Stimulated activated CD4-positive, alpha-beta T cell treated with anti-CD3 and anti-CD28 coated beads, Interleukin-15, amount 100 ng/mL, for 1 hour (primary cell): ENCODE measurements at places on chromosomes 11 and 22.

- DNase-seq = no peak
Observed at GRCh38 chr11:35304386-35304775, 115.0 kb downstream of the SLC1A2 start.

DNA sequence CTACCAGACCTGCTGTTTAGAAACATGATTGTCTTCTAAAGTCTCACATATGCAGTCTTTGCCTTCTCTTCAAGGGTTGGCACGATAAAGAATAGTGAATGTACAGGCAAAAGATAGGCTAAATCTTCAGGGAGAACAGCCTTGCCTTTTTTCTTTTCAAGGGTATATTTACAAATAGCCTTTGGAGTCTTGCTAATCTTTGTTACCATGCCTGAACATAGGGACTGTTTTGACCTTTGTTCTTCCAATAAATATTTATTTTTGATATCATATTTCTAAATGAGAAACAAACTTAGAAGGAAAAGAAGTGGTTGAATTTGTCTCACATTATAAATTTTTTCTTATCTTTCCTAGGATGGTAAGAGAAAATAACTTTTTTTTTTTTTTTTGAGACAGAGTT lies 12.7 kb downstream of the CSTPP1 start:
- DNase-seq = no peak

DNA sequence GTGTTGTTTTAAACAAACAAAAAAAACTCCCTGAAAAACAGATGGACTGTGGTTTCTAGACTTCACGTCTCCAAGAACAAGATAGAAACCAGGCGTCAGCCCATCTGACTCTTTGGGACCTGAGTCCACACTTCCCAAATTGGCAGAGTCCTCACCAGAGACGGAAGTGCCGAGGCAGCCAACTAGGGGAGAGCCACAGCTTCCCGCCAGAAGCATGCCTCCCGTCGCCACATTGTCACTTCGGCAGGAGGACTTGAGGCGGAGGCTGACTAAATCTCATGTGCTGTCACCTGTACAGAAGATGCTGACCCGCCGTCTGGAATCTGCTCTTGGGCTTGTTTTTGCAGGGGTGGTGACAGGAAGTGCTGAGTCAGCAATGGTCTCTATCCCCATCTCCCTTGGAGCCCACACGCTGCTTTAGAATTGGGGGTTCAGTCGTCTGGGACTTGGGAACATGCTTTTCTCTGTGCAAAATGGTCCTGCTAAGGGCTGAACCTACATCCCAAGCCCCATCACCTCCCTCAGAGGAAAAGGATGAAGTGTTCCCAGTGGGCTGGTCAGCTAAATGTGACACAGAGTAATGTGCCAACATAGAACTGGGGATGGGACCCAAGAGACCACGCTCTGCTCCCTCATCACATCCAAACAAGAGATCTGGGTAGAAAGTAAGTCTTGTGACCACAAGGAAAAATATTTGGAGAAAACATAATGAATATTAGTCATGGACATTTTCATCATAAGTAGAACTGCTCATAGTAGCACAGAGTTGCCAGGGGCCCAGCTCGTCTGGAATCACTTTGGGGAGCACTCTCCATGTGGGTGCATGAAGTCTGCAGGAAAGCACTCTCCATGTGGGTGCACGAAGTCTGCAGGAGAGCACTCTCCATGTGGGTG lies 152.9 kb downstream of the SNX19 start:
- DNase-seq = no peak

DNA sequence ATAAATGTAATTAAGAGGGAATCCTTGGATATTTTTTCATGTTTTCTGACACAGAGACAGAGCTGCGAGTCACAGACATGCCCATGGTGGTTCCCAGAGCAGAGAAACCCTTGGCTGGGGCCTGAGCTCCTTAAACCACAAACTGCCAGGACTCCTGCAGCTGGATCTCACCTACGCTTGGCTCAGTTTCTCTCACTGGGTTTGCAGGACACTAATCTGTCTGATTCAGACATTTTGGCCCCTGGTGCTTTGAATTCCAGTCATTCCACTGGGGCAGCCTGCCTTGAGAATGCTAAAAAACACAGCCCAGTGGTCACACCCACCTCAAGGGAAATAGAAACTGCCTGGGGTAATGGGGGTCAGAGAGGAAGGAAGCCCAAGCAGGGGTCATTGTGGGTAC lies 122.6 kb downstream of the CCDC81 start:
- DNase-seq = no peak

DNA sequence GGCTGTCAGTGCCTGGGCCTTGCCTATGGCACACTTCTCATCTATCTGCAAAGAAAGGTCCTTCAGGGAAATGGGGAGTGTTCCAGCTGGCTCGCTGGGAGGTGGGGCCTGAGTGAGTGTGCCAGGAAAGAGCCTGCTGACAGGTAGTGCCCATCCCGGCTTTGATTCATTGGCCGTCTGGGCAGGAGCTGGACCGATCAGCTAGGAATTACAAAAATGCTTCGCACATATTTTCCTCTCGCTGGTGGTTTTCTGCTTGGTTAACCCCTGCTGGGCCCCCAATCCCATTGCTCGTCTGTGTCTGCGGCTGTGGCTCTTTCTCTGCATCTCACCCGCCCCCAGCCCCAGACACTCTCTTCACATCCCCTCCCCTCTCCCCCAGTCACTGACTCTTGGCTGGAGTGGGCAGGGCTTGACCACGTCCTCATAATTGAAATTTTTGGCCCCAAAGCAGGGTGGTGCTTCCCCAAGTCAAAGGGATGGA lies 10.8 kb downstream of the LIF start:
- no peak for DNase-seq

- no peak for DNase-seq
Observed at GRCh38 chr22:45969414-45969799, 7.6 kb downstream of the WNT7B start.

GRCh38 chr11:14029971-14030920 lies 67.7 kb downstream of the SPON1 start:
- no peak for DNase-seq

GRCh38 chr11:28104984-28105383 lies 3.0 kb downstream of the KIF18A start:
- DNase-seq = no peak

DNA sequence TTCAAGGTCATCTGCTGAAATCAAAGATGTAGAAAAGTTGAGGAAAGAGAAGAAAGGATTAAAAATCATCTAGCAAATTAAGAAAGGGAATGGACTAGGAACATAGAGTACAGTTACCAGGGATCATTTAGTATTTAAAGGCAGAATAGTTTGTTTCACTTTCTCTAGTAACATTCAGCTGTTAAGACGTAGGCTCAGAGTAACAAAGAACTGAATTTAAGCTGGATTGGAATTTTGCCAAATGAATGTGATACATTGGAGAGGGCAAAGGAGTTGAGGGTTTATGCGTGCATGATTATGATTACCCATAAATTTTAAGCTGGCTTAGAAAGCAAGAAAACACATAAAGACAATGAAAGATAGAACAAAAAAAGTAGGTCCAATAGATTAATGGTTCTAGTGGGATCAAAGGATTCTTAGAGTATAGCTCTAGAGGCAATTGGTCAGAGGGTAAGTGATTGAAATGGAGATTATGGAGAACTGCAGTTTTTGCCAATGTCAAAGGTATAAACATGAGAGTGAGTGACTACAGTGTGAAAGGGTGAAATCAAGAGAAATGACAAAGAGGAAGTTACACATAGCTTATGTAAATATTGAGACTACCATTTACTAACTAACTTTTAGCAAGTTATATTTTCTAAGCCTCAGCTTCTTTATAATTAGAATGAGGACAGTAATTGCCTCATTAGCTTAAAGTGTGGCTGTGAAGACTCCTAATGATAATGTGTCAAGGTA lies 190.0 kb downstream of the GRIA4 start:
- no peak for DNase-seq

DNA sequence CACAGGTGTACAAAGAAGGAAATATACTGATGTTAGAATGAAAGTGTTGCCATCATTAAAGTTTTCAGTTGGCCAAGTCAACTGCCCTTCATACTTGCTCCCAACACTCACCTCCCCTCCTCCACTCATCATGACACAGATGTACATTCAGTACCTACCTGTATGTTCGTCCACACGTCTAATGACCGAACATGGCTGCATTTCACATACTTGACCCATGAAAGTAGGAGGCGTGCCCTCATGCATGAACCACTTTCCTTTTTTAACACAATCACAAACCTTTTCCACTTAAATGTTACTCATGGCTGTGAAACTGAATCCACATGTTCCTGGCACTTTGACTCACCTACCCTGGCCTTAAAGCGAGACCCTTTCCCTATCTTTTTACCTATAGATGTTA lies 3.2 kb upstream of the BUD13 start:
- DNase-seq = no peak

DNA sequence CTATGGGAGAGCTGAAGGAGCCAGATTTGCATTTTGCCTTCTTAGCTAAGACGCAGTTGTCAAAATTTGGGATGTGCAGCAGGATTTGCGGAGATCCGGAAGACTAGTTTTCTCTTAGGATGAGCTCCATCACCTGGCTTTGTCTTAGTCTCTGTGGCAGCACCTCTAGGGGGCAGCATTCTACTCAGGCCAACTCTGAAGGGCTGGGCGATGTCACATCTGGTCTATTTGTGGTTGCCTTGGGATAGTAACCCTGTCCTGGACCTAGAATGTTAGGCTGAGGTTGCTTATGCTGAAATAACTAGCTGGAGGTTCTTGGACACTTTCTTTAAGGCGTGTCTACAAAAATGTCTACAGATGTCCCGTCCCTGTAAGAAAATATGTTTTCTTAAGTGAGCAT lies 116.2 kb downstream of the FAT3 start:
- no peak for DNase-seq

- DNase-seq = no peak
Observed at GRCh38 chr22:20194681-20195593, 44.1 kb upstream of the CCDC188 start.

- no peak for DNase-seq
Observed at GRCh38 chr11:80163441-80163840, 722.6 kb upstream of the TENM4 start.

GRCh38 chr11:120815319-120816100 lies 208.4 kb upstream of the TBCEL start:
- no peak for DNase-seq

DNA sequence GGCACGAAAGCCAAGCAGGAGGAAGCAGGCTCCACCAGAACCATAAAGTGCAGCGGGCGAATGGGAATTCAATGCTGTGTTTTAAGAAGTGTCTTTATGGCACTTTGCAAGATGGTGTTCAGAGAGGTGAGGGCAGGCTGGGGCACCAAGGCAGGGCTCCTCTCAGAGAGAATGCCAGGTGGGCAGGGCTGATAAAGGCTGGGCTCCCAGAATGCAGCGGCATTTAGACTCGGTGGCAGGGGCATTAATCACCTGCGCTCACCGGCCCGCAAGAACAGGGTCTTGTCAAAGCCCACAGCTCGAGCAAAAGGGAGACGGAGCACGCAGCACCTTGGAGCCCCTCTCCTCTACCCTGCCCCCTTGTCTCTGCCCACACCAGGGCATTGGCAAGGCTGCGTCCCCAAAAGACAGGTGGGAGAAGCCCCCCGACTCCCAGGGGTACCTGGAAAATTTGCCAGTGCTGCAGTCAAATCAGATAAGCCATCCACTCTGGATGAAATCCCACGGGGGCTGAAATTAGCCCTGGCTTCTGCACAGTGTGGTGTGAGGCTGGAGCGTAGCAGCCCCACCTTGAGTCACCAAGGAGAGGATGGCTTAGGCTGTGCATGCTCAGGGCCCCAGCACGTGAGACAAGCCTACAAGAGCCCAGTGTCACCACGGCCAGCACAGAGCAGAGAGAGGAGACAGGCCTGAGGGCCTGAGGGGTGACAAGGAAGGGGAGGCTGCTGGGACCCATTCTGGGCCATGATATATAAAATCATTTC lies 8.1 kb downstream of the MACROD1 start:
- no peak for DNase-seq

- DNase-seq = peak; percentile 29
Observed at GRCh38 chr22:36405671-36406538, 18.1 kb upstream of the MYH9 start.

DNA sequence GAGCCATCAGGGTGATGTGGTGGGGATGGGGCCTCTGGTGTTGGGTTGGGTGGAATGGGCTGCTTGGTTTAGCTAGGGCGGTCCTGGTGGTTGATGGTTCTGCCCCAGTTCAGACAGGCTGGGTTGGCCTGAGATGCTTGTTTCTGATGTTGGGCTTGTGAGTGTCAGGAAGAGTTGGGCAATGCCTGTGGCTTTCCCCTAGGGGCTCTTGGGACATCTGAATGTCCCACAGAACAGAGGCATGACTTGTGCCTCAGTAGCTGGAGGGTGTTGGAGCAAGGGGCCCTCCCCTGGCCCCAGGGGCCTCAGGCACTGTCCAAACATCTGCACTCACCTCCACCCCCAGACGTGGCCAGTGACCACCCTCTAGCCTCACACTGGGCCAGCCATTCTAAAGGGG lies 14.0 kb upstream of the CTSD start:
- DNase-seq = no peak

GRCh38 chr11:6269994-6270393 lies 10.4 kb downstream of the CCKBR start:
- DNase-seq = no peak

GRCh38 chr22:44567846-44568493 lies 69.9 kb upstream of the RTL6 start:
- peak; percentile 15 for DNase-seq

- no peak for DNase-seq
Observed at GRCh38 chr22:17792299-17792698, 18.0 kb upstream of the BID start.

DNA sequence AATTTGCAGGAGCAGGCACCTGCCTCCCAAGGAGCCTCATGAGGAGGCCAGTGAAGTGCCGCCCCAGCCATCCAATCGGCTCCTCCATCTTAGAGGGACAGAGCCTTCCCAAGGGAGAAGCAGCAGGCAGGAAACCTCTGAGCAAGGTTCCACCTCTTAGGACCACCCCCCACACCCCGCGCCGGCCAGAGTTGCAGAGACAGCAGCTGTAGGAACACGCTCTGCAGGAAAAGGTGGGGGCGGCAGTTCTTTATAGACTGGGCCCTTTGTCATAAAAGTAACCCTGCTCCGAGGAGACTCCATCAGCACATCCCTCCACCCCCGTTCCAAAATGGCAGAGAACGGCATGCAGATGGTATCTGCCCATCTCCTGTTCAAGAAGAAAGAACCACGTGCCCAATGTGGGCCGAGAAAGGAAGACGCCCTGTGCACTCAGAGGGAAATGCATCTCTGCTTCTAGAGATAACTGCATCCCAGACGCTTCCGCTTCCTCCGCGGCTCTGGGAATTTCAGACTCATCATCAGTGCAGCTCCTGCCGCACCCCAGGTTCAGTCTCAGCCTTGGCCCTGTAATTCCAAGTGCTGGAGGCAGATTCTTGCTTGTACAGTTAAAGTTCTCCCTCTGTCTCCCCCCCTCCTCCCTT lies 98.5 kb downstream of the SPATA19 start:
- DNase-seq = no peak

DNA sequence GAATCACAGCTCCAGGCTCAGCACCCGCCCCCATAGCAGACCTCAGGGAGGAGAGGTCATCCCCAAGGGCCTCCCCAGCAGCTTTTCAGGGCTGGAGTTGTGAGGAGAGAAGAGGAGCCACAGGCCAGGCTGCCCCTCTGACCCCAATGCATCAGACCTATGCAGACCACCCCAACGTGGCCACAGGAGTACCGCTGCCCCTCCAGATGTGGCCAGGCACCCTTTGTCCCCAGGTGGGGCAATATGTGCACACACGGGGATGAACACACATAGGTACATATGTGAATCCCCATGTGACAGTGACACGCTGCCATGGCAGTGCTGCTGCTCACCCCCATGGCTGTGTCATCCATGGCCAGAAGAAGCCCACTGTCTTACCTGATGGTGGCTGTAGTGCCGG lies 10.9 kb downstream of the USH1C start:
- no peak for DNase-seq

- no peak for DNase-seq
Observed at GRCh38 chr11:82754410-82754809, 20.7 kb upstream of the FAM181B start.
